Stimulated activated CD8-positive, alpha-beta memory T cell treated with anti-CD3 and anti-CD28 coated beads, Interleukin-2, amount 100 ng/mL, for 1 hour (primary cell): ENCODE measurements at places on chromosomes 13 and 19.

DNA sequence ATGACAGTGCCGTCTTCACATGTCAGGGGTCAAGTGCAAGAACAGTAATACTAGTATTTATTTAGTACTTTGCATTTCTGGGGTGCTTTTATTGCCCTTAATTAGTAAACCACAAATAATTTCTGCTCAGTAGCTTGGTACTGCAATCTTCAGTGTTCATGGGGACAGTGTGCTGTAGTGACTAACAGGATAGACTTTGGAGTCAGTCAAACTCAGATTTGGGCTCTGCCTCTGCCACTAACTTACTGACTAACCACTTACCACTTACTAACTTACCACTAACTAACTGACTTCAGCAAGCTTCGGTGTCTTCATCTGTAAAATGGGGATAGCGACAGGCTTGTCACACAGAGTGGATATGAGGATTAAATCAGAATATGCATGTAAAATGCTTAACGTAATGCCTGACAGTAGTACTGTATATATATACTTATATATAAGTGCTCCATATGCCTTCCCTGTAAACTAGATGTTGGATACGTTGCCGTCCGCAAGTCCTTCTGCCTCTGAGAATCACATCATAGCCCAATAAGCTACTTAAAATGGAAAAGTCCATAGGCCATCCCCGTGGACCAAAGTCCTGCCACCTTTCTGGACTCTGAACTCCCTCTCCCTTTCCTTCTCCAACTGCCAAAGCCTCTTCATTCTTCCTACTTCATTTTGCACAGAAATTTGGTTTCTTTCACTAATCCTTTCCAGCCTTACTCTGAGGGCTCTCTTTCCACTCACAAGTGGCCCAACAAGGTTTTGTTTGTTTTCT, 158.1 kb downstream of the ZIC5 start:
- no peak for DNase-seq

DNA sequence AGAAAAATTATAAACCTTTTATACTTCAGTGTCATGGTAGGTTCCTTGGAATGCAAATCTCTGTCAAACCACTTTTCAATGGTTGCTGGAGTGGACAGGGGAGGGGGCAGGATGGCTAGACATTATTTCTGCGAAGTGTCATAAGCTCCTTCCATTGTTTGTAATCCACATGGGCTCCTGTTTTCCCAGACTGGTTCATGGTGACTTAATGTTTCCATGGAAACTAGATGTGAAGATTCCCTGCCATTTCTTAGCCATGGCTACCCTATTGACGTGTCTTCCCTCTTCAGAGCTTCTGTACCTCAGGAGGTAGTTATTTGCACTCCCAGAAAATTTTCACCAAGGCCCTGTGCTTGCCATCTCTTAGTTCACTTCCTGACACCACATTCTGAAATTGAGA, 95.3 kb downstream of the UFM1 start:
- no peak for DNase-seq

- DNase-seq, result no peak
Measured at GRCh38 chr13:81283062-81283461, 942.1 kb upstream of the SPRY2 start.

DNA sequence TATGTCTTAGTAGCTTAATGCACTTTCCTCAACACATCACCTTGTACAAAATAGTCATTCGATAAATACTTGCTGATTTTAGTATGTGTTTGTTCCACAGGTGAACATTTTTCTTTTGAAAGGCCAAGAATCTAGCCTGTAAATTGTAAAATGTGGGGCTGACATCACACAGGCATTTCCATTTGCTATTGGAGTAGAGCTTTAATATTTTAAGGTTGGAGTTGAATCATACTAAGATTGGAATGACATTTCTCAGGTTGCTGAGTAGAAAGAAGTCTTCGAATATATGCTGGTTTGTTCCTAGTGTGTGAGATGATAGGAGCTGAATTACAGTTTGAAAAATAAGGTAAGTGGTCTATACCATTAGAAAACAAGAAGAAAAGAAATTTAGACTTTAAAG, 112.3 kb upstream of the FRY start:
- no peak for DNase-seq

GRCh38 chr13:32153056-32153455, 121.5 kb downstream of the FRY start:
- no peak for DNase-seq

- DNase-seq, result peak; percentile 8
Measured at GRCh38 chr13:32537580-32538142, 934 bp downstream of the N4BP2L2 start.

- no peak for DNase-seq
Measured at GRCh38 chr13:33052506-33053280, 36.5 kb downstream of the KL start.

GRCh38 chr13:101875717-101876393, 423.4 kb downstream of the ITGBL1 start:
- no peak for DNase-seq

DNA sequence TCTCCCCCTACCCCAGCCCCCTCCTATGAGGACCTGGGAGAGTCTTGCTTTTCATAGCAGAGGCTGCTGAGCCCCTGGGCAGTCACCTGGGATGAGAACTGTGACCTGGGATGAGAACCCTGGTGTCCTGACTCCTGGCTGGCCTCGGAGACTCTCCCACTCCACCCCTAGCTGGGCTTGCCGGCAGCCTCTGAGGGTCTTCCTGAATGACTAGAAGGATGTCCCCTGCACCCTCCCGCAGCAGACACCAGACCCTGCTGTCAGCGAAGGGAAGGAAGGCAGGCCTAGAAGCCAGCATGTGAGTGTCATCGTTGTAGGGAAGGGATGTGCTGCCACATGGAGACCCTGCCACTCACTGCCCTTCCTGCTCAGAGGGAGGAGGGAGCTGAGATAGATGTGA, 203.4 kb upstream of the ZNF536 start:
- no peak for DNase-seq

- DNase-seq, result no peak
Measured at GRCh38 chr13:83211301-83211700, 671.0 kb downstream of the SLITRK1 start.

DNA sequence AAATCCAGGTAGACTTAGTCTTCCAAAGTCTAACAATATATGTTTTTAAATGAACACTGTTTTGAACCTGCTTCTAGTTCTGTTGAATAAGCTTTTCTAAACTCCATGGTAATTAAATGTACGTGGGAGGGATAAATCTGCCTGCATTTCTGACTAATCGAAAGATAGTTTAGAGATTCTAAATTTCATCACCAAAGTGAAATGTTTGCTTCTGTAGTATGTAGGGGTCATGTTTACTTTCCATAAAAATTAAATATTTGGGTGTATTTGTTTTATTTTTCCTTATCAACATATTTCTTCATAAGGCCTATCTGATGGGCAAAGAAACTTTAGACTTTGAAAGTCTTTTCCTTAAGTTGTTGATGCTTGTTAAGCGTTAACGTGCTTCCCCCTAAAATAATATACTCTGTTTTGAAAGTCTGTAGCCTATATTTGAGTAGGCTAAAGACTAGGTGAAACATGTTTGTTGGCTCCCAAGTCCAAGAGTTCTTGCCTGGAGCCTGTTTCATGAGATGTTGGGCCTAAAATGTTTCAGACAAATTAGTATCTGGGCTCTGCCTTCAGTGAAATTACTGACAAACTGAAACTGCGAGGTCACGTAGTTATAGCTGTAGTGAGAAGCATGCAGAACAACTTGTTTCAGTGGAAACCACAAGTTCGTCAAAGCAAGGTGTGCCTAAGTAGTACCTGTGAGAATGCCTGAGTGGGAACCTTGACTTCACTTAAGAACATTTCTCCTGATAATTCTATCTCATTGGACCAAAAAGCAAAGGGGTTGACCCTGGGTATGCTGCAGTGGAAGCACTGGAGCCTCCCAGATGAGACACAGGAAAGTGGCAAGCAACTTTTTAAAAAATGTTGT, 126.2 kb downstream of the LMO7 start:
- DNase-seq, result no peak

DNA sequence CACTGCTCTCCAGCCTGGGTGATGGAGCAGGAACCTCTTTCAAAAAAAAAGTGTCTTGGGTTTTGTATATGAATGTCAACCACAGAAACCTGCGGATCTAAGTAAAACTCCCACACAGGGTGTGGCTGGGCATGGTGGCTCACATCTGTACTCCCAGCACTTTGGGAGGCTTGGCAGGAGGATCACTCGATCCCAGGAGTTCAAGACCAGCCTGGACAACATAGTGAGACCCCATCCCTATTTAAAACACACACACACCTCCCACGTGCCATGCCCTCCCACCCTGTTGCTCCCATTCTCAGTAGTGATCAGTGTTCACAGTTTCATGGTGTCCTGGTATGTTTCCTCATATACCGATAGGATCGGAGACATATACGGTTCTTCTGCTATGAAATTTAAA, 9.2 kb downstream of the TMED1 start:
- no peak for DNase-seq

DNA sequence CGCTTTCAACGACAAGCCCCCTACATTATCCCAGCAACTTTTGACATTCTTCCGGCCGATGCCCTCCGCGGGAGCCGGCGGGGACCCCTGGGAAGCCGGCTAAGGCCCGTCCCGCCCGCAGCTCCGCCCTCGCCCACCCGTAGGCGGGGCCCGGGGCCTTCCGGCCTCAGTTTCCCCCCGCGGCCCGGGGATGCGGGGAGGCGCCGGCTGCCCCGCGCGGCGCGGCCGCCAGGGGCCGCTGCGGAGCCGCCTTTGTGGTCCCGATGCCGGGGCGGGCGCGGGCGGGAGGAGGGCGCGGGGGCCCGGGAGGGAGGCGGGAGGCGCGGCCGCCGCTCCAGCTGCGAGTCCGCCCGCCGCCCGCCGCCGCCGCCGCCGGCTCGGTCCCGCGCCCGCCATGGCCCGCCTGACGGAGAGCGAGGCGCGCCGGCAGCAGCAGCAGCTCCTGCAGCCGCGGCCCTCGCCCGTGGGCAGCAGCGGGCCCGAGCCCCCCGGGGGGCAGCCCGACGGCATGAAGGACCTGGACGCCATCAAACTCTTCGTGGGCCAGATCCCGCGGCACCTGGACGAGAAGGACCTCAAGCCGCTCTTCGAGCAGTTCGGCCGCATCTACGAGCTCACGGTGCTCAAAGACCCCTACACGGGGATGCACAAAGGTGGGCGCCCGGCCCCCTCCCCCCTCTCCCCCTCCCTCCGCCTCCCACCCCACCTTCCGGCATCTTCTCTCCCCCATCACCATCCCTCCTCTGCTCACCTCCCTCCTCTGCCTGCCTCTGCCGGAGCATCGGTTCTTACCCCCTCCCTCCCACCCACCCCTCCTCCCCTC, at the start of gene CELF5:
CELF5 (plus strand) TSS at position 316 of the 823 bp plus-strand sequence; CDS start at position 395, 79 bp downstream.
- peak; percentile 31 for DNase-seq

- DNase-seq, result no peak
Measured at GRCh38 chr19:15180451-15181390, 20.1 kb downstream of the NOTCH3 start.

GRCh38 chr19:11152318-11153062, 3.1 kb downstream of the SPC24 start:
- DNase-seq, result no peak

DNA sequence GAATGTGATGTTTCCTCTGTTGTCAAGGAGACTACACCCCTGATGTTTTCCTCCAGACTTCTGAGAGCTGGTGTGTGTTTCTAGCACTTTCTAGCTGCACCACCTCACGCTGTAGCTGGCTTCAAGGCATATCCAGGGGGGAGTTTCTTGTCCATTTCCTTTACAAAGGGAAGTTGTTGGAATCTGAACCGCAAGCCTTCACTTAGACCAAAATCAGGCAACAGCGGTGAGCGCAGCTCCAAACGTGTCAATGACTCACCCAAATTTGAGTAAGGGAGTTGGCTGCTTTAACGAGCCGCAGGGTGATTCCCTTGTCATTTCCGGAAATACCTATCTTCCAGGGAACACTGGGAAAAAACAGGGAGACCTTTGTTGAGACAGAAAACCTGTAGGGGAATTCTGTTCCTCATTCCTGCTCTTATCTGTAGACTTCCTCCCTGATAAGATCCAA, 2.5 kb downstream of the LDLR start:
- DNase-seq, result no peak

GRCh38 chr13:48647625-48648024, 6.1 kb upstream of the CYSLTR2 start:
- DNase-seq, result no peak

DNA sequence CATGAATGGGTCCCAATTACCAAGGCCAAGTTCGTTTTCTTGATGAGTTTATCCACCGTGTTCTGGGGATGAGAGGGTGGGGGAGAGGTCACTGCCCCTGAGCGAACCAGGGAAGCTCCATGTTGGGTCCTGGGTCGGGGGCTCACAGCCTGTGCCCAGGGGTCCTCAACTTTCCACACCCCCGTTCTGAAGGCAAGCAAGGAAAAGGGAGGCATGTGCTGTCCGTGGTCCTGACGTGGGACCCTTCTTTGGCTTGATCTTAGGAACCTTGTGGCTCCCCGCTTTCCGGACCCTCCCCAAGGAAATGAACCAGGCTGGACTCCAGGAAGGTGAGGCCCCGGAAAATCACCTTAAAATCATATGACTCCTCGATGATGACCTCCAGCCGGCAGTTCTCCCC, 18.2 kb upstream of the MEIS3 start:
- no peak for DNase-seq
